Astrocyte of the spinal cord (primary cell): ENCODE measurements at places on chromosomes 11 and 22.

DNA sequence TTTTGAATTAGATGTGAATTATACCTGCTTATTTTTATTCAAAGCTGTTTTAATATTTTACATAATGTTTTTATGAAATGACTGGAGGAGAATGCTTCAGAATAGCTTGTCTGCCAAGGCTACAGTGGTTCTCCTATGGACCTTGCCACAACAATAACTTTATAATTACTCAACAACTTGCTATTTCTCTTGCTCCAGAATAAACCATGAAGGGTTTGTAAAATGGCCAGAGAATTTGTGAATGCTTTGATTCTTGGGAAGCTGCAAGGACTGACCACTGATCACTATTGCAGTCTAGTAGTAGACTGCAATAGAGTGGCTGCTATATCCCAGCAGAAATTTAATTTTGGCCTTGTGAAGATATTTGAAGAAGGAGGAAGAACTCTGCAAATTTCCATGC lies 199.7 kb downstream of the FAT3 start:
- peak; percentile 78 for DNase-seq

GRCh38 chr11:70546191-70546940 lies 148.0 kb downstream of the CTTN start:
- DNase-seq: no peak

GRCh38 chr11:68382358-68382998 lies 70.1 kb downstream of the LRP5 start:
- no peak for DNase-seq

GRCh38 chr11:111366560-111367410 lies 12.3 kb downstream of the POU2AF1 start:
- no peak for DNase-seq

GRCh38 chr11:26470992-26471391 lies 101.1 kb downstream of the MUC15 start:
- DNase-seq: no peak

GRCh38 chr11:95085117-95085816 lies 4.4 kb upstream of the ENDOD1 start:
- no peak for DNase-seq

DNA sequence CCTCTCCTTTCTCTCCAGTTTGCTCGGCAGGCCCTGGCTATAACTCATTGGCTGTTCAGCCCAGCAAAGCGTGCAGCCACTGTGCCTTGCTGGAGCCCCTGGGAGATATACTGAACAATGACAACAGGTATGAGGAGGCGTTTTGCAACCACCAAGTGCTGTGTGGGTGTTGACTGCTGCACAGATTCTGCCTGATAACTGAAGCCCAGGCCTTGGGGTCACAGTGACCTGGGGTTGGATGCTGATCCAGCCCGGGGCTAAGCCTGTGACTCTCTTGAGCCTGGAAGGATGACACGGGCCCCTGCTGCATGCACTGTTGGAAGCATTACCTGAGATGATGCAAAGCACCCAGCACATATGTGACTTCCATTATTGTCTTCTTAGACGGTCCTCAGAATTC lies 13.7 kb upstream of the A4GALT start:
- no peak for DNase-seq

- DNase-seq: no peak
Measured at GRCh38 chr11:120079750-120080610, 57.9 kb downstream of the TRIM29 start.

- peak; percentile 74 for DNase-seq
Measured at GRCh38 chr11:62689421-62690183, at the start of gene LRRN4CL. LRRN4CL (minus strand) TSS chr11:62689530; CDS start chr11:62688508, 1,022 bp downstream.

- DNase-seq: no peak
Measured at GRCh38 chr11:128852327-128853023, 14.6 kb downstream of the KCNJ1 start.

DNA sequence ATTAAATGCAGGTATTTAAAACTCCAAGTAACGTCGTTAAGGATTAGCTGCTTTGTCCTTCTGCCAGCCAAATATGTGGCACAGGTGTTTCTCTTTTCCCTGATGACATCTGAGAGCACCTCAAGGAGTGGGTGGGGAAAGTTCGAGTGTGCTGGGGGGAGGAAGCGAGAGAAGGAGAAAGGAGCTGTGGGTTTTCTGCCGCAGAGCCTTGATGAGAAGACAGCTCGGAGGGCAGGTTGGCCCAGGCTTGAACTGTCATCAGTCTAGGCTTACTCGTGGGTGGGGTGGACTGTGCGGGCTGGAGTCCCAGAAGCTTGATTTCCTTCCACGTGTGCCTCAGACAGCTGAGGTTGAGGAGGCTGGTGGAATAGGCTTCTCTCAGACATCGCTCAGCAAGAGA lies 15.2 kb upstream of the SORL1-AS1 start:
- DNase-seq: no peak

- no peak for DNase-seq
Measured at GRCh38 chr11:128619540-128620308, 32.4 kb upstream of the ETS1 start.

GRCh38 chr22:29916007-29916544 lies 33.1 kb downstream of the MTMR3 start:
- DNase-seq: no peak

- no peak for DNase-seq
Measured at GRCh38 chr22:40023341-40023841, 28.6 kb downstream of the FAM83F start.

DNA sequence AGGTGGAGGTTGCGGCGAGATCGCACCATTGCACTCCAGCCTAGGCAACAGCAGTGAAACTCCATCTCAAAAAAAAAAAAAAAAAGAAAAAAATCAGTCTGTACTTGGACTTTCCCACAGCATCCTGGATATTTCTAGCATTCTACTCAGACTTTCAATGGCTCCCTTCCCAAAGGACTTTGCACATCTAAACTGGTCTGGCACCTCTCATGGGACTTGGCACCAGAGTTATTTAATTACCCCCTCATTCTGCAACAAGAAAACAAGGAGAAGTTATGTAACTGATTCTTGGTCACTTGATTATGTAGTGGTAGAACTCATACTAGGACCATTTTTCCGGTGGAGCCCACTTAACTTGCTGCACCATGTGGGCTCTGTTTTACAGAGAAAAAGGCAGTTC lies 519.5 kb downstream of the OPCML start:
- no peak for DNase-seq

DNA sequence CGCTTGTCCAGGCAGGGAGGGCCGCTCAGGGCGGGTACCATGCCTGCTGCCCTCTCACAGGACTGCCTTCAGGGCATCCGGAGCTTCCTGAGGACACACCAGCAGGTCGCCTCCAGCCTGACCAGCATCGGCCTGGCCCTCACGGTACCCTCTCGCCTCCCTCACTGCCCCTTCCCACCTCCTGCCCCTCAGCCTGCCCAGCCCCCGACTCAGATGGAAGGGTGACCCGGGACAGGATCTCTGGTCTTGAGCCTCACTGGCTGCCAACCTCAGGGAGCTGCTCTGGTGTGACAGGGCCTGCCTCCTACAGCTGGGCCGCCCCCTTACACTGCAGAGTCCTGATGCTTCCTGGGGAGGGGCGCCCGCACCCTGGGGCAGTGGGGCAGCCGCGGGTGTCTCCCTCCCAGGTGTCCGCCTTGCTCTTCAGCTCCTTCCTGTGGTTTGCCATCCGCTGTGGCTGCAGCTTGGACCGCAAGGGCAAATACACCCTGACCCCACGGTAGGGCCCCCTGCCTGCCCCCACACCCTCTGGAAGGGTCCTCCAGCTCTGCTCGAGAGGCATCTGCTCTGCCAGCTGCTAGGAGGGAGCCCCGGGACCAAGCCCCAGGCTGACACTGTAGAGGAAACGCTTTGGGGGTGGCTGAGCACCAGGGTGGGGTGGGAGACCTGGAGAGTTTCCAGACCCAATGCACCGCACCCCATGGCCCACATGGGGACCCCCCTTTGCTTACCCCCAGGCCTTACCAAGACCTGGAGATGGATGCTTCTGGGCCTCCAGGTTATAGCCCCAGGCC lies 14.6 kb downstream of the TSPAN32 start:
- no peak for DNase-seq

DNA sequence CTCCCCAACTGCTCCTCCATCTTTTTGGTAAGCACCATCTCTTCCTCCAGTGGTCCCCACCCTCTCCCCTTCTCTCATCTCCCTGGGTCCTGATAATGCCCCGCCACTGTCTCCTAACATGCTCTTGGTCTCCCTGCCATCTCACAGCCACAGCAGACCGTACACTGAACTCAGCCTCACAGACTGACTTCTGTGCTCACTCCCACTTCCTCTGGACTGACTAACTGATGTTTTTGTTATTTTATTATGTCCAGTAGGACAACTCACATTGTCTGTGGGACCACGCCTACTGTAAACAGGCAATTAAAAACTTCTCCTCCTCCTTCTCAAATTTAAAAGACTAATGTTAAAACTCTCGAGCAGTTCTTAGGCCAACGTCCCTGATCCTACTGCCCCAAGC lies 2.6 kb upstream of the GNAZ start:
- DNase-seq: no peak
